ENCODE measurements at places on chromosomes 6 and 20. TPM values are rescaled to one million over a fixed set of nuclear protein-coding genes. Genes with fewer than 3 reads are reported as not detected.

The CFAP206 gene
- 0.14 TPM for total RNA-seq

DNA sequence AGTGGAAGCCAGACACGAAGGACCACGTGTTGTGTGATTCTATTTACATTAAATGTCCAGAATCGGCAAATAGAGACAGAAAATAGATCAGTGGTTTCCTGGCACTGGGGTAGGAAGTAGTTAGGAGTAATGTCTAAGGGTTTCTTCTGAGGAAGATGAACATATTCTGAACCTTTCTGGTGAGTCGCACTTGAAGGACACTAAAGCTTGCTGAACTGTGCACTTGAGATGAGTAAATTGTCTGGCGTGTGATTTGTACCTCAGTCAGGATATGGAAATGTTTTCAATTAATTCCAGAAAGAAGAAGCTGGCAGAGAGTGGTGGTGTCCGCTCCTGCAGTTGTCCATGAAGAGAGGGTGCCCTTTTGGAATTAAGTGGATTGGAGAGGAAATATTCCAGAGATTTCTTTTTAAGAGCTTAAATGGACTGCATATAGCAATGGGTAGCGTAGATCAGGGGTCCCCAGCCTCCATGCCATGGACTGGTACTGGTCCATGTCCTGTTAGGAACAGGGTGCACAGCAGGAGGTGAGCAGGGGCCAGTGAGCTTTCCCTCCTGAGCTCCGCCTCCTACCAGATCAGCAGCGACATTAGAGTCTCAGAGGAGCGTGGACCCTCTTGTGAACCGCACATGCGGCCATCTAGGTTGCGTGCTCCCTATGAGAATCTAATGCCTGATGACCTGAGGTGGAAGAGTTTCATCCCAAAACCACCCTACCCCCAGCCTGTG is 12.4 kb upstream of the KIF25 start:
- DNase-seq: no peak

DNA sequence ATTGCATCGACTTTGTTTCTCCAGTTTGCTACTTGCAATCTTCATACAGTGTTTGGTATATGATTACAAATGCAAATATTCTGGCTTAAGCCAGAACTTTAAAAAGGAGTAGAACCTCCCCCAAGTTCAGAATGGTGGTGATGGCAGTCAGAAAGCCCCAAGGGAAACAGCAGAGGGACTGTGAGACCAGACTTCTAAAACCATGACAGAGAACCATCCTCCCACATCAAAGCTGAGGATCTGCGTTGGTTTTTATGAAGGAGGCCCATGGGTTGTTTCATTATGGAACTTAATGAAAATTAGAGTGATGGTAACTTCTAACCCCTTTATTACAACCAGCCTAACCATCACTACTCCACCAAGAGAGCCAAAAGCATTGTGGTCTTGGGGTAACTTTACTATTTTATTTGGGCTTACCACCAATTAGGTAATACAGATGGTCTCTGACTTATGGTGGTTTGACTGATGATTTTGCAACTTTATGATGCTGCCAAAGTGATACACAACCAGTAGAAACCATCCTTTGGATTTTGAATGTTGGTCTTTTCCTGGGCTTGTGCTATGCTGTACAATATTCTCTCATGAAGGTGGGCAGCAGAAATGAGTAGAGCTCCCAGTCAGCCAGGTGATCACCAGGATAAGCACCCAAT is 10.9 kb upstream of the MRS2 start:
- no peak for DNase-seq

DNA sequence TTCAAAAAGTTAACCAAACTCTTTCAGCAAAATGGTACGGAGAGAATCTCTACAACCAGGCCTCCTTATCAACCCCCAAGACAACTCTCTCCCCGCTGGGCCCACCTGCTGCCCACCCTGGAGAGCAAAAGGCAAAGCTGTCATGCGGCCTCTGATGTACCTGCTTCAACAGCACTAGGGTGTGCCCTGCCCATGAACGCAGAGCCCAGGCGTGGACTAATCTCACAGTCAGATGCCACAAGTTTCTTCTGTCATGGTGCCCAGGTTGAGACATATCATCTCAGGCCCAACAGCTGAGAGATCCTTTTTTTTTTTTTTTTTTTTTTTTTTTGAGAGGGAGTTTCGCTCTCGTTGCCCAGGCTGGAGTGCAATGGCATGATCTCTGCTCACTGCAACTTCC is 26.3 kb downstream of the SLC2A4RG start:
- no peak for DNase-seq

All from H7 (cell line).